ENCODE measurements at places on chromosomes 16 and 17. TPM values are rescaled to one million over a fixed set of nuclear protein-coding genes. Genes with fewer than 3 reads are reported as not detected.

DNA sequence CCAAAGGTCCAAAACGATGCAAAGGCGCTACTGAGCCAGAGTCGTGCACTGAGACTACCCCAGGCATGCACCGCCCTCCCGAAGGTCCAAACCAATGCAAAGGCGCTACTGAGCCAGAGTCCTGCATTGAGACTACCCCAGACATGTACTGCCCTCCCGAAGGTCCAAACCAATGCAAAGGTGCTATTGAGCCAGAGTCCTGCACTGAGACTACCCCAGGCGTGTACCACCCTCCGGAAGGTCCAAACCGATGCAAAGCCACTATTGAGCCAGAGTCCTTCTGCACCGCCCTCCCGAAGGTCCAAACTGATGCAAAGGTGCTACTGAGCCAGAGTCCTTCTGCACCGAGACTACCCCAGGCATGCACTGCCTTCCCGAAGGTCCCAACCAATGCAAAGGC is 27.1 kb downstream of the SLC43A2 start:
- DNase-seq: no peak

The ZNF771 gene
- total RNA-seq: 41.2 TPM

DNA sequence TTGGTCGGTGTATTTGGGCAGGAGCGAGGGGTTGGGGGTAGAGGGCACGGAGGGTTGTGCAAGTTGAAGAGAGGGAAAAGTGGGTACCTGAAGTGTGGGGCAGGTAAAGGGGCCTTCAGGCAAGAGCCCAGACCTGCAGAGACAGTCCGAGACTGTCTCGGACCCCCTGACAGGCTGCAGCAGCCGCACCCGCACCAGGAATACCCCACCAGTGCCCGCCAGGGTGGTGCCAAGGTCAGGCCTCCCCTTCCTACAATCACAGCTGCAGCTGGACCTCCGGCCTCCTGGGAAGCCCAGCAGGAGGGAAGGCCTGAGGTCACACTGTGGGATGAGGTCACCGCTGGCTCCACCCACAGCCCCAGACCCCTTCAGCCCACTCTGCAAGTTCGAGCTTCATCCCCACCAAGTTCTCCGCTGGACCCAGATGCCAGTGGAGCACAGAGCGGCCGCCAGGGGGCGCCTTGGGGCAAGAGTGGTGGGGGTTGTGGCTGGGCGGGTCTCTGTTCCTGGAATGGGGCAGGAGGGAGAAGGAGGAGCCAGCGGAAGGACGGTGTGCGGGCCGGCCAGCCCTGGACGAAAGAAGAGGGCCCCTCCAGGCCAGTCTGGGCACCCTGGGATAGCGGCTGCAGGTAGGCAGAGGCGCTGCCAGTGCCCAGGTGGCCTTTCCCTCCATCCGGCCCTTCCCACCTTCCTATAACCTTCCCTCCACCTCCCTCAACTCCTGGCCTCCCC is at the start of gene HSD3B7:
Gene HSD3B7, plus strand, starts transcription at position 539 of the 732 bp plus-strand sequence. CDS start 452 bp downstream, outside the sequence.
- peak; percentile 78 for DNase-seq

The VASN gene
- 14.4 TPM for total RNA-seq

The RAMP2 gene
- 1.5 TPM for total RNA-seq

DNA sequence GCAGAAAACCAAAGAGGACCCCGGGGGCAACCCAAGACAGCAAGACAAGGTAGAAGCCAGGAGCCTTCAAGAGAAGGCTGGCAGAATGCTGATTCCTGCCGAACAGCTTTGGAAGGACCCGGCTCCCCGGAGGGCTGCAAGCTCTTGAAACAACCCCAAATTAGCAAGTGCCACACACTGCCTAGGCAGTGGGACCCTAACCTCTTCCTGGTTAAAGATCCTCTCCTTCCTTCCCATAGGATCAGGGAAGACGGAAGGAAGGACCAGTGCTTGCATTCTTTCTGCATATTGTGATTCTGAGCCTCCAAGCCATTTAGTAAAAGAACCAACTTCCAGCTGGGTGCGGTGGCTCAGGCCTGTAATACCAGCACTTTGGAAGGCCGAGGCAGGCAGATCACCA is 122.0 kb upstream of the AXIN2 start:
- DNase-seq: no peak

The MRM1 gene
- 18.4 TPM for total RNA-seq

The DPEP2 gene
- not detected for total RNA-seq

- DNase-seq: no peak
Measured at GRCh38 chr17:72839131-72839725, 253.3 kb downstream of the SLC39A11 start.

The MYH3 gene
- not detected for total RNA-seq

The TBC1D3G gene
- total RNA-seq: 0.74 TPM

DNA sequence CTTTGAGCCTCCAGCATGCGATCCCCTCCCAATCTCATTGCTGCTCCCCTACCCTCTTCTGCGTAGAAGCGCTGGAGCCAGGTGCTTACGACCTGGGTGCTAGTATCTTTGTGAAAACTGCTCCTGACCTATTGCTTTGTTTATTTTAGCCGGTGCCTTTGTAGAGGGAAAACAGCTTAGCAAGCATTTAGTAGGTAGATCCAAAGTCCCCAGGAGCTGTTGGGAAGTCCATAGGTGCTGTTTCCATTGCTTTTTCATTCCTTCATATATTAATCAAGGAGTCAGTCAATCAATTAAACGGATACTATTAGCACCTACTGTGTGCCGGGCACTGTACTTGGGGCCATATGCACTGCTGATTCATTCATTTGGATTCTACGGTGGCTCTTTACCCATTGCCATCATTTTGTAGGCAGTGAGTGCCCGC is 497.6 kb downstream of the WWOX start:
- no peak for DNase-seq
